ENCODE measurements at places on chromosomes 13 and 19. TPM values are rescaled to one million over a fixed set of nuclear protein-coding genes. Genes with fewer than 3 reads are reported as not detected.
A peak's percentile ranks its signal among the peaks of the same experiment; 100 is the strongest.

DNA sequence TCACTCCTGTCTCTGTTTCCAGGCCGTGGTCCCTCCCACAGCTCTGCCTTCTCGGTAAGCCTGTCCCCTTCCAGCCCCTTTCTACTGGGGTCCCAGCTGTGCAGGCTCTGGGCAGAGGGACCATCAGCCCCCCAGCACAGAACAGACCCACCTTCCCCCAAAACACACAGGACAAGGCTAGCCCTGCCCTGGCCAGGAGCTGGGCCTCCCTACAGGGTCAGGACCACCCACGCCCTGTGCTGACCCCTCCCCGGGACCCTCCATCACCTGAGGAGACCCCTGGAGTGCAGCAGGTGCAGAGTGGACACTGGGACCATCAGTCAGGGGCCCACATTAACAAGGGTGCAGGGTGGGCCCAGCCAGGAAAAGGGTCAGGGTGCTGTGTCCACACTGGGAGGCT lies 13.9 kb downstream of the CEACAM3 start:
- DNase-seq, result no peak

- no peak for DNase-seq
Observed at GRCh38 chr13:35927567-35928021, 203.6 kb downstream of the DCLK1 start.

DNA sequence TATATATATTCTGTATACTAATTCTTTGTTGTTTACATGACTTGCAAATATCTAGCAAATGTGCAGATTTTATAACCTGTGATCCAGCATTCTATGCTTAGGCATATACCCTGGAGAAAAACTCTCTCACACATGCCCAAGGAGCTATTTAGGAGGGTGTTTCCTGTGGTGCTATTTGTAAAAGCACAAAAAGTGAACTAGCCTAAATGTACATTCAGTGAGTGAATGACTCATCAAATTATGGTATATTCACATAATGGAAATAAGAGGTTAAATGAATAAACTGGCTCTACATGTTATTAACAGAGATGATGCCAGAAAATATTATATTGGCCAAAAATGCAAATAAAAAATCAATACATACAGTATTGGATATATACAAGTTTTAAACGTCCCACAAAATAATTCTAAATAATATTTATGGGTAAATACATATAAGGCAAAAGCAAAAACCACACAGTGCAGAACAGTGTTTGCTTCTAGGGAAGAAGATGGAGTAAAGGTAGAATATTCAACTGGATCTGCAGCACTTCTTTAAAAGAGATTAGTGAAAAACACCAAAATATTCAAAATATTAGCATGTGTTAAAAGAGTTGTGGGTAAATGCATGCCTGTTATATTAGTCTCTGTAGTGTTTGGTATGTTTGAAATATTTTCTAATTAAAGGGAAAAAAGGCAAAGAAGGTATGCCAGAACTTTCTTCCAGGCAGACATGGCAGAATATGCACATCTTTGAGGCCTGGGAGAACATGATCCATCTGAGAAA lies 344.7 kb downstream of the KLF5 start:
- no peak for DNase-seq

DNA sequence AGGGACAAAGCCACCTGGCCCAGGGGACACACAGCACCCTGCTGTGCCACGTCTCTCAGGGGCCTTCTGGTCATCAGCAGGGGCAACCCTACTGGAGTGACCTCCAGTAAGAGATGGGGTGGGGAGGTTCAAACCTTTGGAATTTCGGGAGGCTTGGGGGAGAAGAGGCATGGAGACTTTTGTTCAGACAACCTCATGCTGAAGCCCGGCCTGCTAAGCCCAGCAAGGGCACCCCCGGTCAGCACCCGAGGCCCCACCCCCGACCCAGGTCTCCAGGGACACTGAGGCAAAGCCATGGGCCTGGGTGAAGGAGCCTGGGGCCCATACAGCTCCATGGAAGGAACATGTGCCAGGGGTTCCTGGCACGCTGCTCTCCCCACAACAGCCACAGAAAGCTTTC lies 23.3 kb downstream of the ZNF787 start:
- DNase-seq, result no peak

DNA sequence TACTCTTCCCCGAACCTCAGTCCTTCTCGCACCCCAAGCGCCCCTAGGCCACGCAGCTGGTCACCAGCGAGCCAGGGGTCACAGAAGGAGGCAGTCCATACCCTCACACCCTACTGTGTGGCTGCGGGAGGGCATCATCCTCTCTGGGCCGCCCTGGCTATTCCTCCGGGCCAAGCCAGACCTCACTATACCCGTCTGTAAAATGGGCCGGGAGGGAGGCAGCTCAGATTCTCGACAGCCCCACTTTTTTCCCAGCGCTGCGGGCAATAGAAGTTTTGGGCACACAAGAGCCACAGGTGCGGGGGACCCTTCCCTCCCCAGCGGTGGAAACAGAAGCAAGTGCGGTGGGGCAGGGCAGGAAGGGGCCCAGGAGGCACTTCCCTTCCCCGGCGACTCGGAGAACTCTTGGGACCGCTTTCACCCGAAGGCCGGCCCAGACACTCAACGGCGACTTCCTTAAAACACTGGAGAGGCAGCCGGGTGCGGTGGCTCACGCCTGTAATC lies 5.6 kb upstream of the ARRDC2 start:
- DNase-seq, result no peak

GRCh38 chr19:3313199-3313575 lies 53.2 kb upstream of the NFIC start:
- no peak for DNase-seq

DNA sequence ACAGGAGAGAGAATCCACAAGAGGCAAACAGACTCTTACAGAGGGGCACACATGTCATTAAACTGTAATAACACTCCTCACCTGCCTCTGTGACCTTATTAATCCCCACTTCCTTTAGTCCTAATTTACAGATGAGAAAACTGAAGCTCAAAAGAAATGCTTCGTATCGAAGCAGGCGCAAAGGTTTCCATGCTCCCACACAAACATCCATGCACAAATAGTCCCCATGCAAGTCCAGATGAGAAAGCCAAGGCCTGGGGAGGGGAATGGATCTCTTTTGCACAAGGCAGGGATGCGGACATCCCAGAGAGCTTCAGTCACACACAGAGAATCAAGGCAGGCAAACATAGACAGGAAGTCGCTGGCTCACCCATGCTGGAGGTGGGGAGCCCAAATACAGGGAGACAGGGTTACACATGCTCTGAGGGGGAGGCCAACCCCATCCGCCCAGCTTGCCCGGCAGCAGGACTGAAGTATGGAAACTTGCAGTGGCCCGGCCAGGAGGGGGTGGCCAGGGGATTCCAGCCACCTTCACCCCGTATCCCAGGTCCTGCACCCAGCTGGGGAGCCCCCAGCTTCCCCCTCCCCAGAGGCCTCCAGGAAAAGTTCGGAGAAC lies 468 bp downstream of the S1PR5 start:
- DNase-seq, result no peak

DNA sequence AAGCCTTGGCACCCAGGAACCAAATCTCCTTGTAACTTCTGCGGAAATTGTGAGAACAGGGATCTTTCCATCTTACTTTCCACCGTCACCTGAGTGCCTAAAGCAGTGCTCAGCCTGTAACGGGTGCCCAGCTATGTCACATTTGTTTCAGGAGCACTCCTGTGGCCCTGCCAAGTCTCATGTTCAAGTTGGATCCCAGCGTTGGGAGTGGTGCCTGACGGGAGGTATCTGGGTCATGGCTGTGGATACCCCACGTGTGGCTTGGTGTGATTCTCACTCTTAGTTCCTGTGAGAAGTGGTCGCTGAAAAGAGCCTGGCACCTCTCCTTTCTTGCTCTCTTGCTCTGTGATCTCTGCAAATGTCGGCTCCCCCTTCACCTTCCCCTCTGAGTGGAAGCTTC lies 114.9 kb downstream of the UQCRFS1 start:
- DNase-seq, result no peak

Gene SHD
- not detected for total RNA-seq

DNA sequence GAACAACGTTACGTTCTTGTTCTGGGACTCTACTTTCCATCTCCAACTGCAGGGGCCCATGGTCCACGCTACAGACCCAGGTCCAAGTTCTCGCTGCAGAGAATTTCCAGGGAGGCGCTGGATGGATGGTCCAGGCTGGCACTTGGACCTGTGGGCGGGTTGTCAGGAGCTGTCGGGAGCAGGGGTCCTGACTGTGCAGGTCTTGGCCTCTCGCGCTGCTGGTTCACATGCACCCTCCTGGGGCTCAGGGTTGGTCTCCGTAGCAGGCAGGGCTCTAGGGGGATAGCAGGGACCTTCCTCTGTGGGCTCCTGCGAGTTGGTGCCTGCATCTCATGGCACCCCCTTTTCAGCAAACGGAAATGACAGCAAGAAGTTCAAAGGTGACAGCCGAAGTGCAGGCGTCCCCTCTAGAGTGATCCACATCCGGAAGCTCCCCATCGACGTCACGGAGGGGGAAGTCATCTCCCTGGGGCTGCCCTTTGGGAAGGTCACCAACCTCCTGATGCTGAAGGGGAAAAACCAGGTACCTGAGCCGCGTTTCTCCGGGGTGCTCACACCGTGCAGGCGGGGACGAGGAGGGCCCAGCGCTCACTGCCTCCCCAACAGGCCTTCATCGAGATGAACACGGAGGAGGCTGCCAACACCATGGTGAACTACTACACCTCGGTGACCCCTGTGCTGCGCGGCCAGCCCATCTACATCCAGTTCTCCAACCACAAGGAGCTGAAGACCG lies 6.6 kb downstream of the PTBP1 start:
- no peak for DNase-seq

DNA sequence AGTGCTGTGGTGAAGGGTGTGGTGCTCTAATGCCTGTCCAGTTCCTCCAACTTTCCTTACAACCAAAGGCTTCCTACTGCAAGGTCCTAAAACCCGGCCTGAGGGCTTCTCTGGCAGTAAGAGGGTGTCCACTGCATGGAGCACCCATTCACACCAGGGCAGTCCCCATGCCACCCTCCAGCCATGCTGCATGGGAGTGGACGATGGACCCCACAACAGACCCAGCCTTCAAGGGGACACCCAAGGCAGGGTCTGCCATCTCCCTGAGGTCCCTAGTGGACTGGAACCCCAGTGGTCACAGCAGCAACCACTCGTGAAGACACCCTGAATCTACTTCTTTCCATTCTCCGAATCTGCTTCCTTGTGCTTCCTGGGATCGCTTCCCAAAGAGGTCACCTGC lies 117.6 kb upstream of the SOX1 start:
- no peak for DNase-seq

Gene C1QTNF9
- total RNA-seq, result 0.26 TPM

GRCh38 chr13:29676941-29677452 lies 81.5 kb upstream of the SLC7A1 start:
- peak; percentile 62 for DNase-seq

Gene TEX101
- not detected for total RNA-seq

Gene ASF1B
- 1.5 TPM for total RNA-seq

Gene ZFP14
- 11.9 TPM for total RNA-seq

Gene RGS9BP
- 0.16 TPM for total RNA-seq

GRCh38 chr13:19663416-19663979 lies 30.0 kb downstream of the MPHOSPH8 start:
- DNase-seq, result no peak

Gene GNA15
- total RNA-seq, result 28.5 TPM

Gene TTYH1
- 2.7 TPM for total RNA-seq

Gene MAB21L1
- 0.36 TPM for total RNA-seq

Gene TMEM38A
- total RNA-seq, result 3.2 TPM

GRCh38 chr19:32642771-32643170 lies 32.2 kb downstream of the ANKRD27 start:
- DNase-seq, result no peak

DNA sequence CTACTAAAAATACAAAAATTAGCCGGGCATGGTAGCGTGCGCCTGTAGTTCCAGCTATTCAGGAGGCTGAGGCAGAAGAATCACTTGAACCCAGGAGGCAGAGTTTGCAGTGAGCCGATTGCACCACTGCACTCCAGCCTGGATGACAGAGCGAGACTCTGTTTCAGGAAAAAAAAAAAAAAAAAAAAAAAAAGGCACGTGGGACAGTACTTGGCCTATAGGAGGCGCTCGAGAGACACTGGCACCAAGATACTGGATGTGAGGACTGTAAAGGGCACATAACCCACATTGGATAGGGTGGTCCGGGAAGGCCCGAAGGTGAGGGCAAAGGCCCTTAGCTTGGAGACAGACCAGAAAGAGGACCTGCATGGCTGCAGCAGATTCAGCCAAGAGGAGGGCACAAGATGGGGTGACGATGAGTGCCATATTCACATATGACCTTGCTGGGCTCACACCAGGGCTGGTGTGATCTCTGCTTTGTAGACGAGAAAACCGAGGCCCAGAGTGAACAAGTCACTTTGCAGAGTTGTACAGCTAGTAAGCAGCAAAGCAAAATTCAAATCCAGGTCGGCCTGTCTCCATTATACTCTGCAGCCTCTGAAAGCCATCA lies 89.4 kb downstream of the DPF1 start:
- no peak for DNase-seq

DNA sequence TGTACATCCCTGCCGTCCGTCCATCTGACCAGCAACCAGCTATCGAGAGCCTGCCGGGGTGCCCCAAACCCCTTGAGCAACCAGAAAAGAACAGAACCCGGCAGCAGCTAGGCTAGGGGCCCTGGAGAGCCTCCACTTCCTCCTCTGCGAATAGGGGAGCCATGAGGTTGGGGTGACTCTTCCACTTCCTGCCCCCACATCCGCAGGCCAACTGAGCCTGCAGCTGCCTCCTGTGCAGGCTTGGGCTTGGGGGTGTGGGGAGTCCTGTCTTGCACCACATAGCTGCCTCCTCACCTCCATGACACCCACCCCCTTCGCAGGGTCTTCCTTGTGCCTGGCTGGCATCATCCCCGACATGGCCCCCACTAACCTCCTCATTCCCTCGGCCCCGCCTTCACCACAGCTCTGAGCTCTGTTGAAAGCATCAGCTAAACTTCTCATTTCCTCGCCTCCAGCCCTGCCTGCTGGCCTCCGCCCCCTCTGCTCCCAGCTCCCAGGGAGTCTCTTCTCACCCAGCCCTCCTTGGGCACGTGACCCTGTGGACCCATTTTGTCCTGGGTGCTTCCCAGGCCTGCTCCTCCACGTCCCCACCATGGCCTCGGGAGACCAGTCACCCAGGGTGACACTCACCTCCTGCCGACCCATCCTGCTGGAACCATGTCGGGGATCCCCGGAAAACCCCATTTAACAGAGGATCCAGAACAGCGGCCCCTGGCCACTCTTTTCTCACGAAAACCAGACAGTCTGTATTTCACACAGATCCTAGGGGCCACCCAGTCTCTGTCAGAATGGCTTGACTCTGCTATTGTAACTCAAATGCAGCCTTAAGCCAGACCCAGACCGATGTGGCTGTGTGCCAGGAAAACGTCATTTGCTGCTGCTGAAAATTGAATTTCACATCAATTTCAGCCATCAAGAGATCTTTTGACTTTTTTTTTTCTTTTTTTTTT lies 50.4 kb downstream of the MYO9B start:
- DNase-seq, result peak; percentile 52

- no peak for DNase-seq
Observed at GRCh38 chr19:46080561-46080960, 39.8 kb upstream of the IGFL4 start.

GRCh38 chr13:112690283-112690929 lies 568 bp downstream of the ATP11A start:
- peak; percentile 51 for DNase-seq

Gene RFXAP
- total RNA-seq, result 8.3 TPM
